ENCODE measurements at places on chromosomes 3 and 15. TPM values are rescaled to one million over a fixed set of nuclear protein-coding genes. Genes with fewer than 3 reads are reported as not detected.

Gene CFAP20DC
- 1.1 TPM for total RNA-seq

Gene RNF111
- total RNA-seq, result 29.2 TPM

DNA sequence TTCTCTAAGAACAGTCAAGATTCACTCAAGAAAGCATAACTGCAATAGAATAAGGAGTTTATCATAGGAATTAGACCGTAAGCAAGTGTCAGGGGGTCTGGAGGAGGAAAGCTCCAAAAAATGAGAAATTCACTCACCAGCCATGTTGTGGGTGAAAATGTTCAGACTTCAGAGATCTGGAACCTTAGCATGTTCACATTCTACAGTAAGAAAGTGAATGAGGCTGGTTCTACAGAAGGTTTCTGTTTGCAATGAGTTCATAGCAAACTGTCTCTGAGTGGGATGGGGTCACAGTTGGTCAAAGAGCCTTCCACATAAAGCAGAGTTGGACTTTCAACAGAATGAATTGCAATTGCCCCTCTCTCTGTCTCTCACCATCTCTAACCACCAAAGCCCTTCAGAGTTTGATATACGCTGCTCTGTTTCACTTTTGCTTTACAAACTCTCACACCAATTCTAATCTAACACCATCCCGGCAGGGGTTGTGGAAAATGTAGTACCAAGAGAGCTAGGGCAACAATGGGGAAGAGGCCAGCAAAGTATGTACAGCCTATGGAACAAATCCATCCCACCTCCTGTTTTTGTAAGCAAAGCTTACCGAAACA is 581.8 kb upstream of the UBE2E2 start:
- no peak overlapping the region for H3K4me3 ChIP-seq
- DNase-seq, result no peak
- H3K27ac ChIP-seq, result no peak overlapping the region
- H3K4me1 ChIP-seq, result peaks cover 6% of the 10 kb centered on the region
- H3K27me3 ChIP-seq, result no peaks in the 10 kb centered on the region

- no peak for DNase-seq
- H3K27me3 ChIP-seq, result peaks cover 42% of the 10 kb centered on the region
- H3K4me3 ChIP-seq, result no peak overlapping the region
- peaks cover 7% of the 10 kb centered on the region for H3K4me1 ChIP-seq
- no peak overlapping the region for H3K27ac ChIP-seq
Measured at GRCh38 chr3:72601060-72601459, 247.2 kb downstream of the SHQ1 start.

- peak overlapping the region; percentile 28 for H3K27ac ChIP-seq
- H3K36me3 ChIP-seq, result peaks cover 88% of the 10 kb centered on the region
- H3K4me3 ChIP-seq, result no peak overlapping the region
- DNase-seq, result no peak
- no peaks in the 10 kb centered on the region for H3K27me3 ChIP-seq
- H3K4me1 ChIP-seq, result no peaks in the 10 kb centered on the region
Measured at GRCh38 chr15:28114721-28115622, 15.9 kb upstream of the OCA2 start.

- H3K4me3 ChIP-seq, result no peak overlapping the region
- no peak for DNase-seq
- H3K27me3 ChIP-seq, result peaks cover 81% of the 10 kb centered on the region
Measured at GRCh38 chr15:89417206-89417725, 79.1 kb downstream of the RHCG start.
